Myocyte (in vitro differentiated cells): ENCODE measurements at places on chromosomes 6 and 20. TPM values are rescaled to one million over a fixed set of nuclear protein-coding genes. Genes with fewer than 3 reads are reported as not detected.

ADAM33 gene
- total RNA-seq: 0.62 and 0.72 TPM in 2 replicates

HSPA1B gene
- 86.3 and 98.7 TPM in 2 replicates for total RNA-seq

DNA sequence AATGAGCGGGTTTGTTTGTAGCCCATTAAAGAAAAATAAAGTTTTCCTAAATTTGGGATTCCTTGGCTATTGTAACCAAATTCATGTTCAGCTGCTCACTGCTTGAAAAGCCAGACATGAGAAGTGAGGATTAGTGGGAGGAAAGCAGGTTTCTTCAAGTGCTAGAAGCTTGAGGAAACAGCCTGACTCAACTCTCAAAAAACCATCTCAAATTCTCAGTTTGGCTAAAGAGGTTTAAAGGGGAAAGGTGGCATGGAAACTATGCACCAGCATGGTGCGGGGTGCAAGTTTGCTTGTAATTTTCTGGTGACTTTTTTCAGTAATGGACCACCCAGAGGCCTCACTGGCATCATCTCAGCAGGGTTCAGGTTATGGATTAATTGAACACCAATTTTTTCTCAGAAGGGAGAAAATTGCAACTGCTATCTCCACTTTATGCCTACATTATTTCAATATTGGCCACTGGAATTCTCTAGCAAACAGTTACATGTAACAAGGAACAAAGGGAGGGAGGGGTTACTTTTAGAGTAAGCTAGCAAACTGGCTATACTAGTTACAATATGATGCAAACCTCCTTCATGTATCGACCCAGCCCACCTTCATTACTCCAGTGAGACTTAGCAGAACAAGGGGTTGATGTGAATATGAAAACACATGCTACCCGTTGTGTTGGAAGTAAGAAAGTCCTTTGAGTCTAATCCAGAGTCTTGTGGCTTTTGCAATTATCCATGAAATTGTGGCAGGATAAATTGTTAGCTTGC lies 85.0 kb upstream of the IFNGR1 start:
- no peak for DNase-seq

CNPY3 gene
- total RNA-seq: 27.5 and 33.2 TPM in 2 replicates

DNA sequence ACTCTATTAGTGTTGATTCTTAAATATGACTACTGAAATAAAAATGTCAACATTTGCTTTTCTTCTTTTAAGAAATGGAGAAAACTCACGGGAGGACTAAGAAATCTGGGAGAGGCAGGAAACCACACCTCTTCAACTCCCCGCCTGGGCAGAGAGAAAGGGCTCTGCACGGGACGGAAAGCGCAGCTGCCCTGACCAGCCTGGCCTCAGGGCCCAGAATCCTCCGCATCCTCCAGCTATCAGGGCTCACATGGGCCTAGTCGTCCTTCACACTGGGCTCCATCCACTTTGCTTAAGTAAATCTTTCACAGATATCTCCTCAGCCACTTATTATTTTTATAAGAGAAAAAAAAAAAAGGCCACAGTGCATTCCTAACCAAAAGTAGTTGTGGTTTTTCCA lies 215.1 kb downstream of the TBXT start:
- DNase-seq: no peak

DNA sequence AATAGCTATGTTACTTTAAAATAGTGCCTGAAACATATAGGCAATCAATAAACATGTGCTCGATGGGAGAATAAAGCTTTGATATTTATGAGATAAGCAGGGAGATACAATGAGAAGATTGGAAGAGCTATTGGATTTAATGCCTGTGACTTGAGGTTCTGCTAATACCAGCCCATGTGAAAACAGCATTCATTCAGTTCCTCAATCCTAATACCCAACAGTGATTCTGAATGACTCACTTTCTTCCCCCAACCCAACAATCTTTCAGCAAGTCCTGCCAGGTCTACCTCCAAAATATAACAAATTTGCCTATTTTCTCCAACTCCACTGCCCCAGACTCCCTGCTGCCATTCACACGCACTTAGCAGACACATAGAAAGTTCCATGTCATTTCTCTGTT lies 26.6 kb upstream of the KLHL31 start:
- DNase-seq: no peak

CDK5RAP1 gene
- total RNA-seq: 28.1 and 29.7 TPM in 2 replicates

DNA sequence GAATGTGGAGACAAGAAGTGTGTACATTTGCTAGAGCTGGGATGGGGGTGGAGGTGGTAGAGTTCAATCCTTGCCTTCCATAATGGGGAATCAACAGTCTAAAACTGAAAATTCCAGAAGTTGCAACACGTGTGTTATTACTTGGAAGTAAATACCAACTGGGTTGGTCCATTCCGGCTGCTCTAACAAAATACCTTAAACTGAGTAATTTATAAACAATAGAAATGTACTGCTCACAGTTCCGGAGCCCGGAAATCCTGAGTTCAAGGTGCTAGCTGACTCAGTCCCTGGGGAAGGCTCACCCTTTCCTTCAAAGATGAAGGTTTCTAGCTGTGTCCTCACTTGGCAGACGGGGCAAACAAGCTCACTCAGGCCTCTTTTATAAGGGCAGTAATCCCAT lies 59.0 kb downstream of the RIN2 start:
- DNase-seq: peak; percentile 16
